ENCODE measurements at places on chromosomes 13 and 19. TPM values are rescaled to one million over a fixed set of nuclear protein-coding genes. Genes with fewer than 3 reads are reported as not detected.

DNA sequence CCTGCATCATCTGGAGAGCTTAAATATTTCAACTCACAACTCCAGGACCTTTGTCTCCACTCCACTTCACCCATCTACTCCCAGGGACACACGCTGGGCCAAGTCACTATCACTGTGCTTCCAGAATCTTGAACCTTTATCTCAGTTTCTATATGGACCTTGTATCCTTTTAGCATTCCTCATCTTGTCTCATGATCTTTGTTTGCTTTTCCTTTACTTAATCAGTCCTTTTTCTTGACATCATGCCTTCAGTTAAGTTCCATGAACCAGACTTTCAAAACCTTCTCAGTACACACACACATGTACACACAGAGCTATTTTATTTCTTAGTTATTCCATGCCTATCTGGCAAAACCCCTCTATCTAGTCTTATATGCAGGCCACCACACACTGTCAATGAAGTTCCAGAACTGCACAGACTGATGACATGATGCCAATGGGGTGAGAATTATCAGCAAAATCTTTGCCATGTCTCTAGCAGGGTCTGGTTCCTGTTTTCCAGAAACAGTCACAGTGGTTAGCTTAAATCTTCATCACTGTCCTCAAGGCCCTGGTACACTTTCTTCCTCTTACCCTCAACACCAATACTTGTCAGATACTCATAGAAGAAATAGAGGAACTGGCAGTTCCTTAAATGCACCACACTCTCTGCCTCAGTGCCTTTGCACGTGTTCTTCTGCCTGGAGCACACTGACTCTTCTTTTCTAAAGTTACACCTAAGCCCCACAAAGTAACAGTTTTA lies 77.6 kb upstream of the STARD13 start:
- no peak for DNase-seq

DNA sequence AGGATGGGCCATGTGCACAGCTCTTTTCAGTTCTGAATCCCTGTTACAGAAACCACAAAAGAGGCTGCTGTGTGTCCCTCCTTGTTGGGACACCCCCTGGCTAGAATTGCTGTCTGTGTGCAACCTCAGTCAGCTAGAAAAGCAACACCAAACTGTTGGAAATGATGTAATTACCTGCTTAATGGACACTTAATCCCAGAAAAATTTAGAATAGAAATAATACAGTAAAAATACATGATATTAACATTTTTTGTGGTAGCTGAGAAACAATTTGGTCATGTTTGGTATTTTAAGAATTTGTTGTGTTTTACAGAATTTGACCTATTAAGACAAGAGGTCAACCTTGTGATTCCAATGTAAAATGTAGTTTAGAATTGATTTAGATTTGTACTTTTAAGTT lies 46.8 kb downstream of the FAM124A start:
- DNase-seq, result no peak

DNA sequence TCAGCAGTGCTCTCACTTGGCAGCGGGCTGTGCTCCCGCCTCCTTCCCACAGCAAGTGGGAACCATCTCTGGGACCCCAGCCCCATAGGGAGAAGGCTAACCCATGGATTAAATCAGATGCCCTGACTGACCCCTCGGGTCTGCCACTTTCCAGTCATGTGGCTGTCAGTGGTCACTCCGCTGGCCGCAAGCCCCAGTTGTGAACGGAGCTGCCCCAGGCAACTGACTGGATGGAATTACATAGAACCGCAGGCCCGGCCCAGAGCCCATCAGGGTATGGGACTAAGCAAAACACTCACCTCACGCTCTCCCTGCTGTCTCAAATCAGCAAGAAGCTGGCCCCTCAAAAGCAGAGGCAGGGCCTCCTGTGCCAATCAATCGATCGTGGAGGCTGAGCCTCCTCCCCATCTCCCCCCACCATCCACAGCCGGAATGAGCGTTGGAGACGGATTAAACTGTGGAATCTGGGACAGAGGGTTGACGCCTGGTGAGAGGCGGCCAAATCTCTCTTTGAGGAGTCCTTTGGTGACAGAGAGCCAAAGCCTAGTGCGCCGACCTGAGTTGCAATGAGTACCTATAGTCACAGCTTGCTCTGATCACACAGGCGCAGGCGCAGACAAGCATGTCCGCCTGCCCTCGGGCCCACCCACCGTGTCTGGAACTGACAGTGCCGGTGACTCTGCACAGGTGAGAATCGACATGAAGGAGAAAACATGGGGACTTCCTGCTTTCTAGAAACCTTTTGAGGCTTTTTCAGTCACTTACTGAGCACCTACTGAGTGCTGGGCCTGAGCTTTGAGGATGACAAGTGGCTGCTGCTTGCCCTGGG lies 38.7 kb downstream of the PBX4 start:
- no peak for DNase-seq

DNA sequence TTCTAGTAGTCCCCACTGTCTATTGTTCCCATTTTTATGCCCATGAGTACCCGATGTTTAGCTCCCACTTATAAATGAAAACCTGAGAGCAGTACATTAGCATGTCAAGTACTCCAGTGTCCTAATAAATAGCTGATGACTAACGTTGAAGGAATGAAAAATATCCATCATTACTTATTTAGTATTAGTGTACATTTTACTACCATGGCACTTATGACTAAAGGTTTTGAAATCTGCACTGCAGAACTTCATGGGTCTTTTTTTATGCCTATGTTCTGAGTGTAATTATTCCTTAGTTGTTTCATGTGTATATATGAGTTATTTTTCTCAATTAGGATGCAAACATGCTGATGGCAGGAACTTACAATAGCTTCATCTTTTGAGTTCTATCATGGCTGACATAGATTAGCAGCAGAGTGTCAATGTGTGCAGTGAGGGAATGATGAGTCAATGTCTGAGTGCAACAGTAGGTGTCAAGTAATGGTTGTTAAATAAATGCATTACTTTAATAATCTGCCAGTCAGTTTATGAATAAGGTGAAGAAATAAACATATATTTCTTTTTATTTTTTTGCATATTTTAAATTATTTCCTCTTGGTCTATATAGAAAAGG lies 188.4 kb downstream of the ITGBL1 start:
- DNase-seq, result no peak

DNA sequence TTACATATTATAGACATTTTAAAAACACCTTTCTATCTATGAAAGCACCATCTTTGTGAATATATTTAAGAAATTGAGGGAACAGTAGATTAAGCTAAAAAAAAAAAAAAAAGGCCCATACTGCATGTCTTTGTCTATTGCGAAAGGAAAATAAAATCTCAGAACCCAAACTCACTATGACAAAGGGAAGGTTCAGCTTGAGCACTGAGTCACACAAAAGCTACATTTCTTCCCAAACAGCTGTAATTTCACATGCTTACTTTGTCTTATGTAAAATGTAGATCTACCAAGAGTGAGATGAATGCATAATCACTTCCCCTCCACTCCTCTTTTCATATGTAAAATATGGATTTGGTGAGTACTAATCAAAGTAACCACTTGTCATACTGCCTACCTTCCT lies 640.1 kb upstream of the KLF12 start:
- DNase-seq, result no peak

Gene FSD1
- total RNA-seq, result 1.6 TPM
